ENCODE measurements at places on chromosomes 2 and 18.

DNA sequence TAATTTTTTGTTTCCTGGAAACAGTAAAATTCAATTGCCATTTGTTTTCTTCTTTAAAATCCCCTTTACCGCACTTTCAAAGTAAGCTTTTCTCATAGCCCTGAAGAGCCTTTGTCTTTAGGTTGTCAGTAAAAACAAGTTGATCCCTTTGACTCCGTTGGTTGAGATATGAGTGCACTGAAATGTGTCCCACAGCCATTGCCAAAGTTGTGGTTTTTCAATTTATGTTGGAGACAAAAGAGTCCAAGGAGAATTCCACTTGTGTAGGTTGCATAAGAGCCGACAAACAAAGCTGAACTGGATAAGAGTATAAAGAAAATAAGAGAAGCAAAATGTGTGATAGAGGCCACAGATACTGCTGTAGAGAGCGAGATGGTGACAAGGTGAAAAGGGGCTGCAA, 26.1 kb upstream of the HNMT start:
- DNase-seq = no peak

DNA sequence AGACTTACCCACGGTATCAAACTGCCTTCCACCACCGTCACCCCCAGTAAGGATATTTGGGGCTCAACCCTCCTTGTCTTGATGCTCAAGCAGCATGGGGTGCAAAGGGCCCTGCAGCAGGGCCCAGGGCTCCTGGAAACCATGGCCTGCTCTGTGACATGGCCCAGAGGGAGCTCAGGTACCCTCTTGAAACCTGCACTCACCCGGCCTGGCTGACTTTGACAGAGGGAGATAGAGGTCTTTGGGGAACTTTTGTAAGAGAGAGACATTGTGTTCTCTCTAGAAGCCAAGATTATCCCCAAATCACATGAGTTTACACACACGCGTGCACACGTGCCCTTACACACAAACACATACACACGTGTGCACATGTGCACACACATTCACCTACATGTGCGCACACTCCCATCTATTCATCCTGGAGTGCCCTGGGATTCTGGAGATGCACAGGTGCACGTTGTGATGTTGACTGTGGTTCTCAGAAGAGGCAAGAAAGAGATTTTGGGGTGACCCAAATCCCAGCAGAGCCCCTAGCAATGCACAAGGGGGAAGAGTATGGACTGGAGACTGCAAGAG, 19.6 kb upstream of the KCNK3 start:
- DNase-seq = no peak

DNA sequence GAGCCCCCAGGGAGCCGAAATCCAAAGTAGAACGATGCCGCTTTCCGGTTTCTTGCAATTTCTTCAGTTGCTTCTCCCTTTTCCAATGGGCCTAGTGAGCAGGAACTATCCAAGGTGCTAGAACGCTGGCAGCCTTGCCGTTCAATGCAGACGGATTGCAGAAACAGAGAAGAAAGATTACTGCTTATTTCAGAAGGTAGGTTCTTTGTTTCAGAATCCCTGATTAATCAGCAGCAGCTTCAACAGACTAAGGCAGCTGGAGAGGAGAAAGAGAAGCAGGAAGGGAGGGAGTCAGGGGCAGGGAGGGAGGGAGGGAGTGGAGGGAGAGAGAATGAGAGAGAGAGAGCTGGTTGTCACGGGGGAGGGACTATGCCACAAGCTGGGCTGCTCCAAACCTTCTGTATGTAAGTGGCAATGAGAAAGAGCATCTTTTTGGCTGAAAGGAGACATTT, 576 bp downstream of the NYAP2 start:
- peak; percentile 78 for DNase-seq

DNA sequence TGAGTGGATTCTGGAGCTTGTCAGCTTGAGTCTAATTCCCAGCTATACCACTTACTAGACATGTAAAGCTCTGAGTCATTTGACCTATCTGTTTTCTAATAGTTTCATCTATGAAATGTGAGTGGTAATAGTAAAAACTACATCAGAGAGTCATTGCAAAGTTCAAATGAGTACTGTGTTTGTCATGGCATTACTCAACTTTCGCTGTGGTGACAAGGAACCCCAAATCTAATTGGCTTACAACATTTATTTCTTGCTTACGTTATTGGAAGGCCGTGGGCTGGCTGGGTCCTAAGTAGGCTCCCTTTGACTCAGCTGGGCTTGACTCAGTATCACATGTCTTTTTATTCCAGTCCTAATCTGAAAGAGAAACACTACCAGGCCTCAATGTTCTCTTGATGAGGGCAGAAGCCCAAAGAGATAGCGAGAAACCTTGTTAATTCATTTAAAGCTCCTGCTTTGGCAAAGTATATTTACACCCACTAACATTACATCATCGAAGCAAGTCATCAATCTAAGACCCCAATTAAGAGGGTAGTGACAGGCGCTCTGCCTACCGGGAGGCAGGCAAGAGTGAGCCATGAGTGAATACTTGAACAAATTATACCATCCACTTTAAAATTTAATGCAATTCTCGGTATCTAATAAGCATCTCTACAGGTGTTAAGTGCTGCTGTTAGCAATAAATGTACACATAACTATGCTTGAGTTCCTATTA, 431.8 kb upstream of the SPHKAP start:
- DNase-seq = no peak

- no peak for DNase-seq
These were observed 75.3 kb upstream of the RIOK3 start for GRCh38 chr18:23377669-23378301.

- no peak for DNase-seq
These were observed 633.0 kb upstream of the TMEFF2 start for GRCh38 chr2:192827735-192828134.

GRCh38 chr18:77127769-77128671, 4.6 kb downstream of the MBP start:
- DNase-seq = no peak

GRCh38 chr18:36850527-36851201, 21.7 kb downstream of the KIAA1328 start:
- no peak for DNase-seq

GRCh38 chr2:241547781-241548450, 10.6 kb upstream of the BOK start:
- DNase-seq = no peak

GRCh38 chr18:48660346-48661228, 121.8 kb downstream of the CTIF start:
- peak; percentile 34 for DNase-seq

GRCh38 chr18:45324495-45325113, 290.7 kb upstream of the SLC14A2 start:
- DNase-seq = peak; percentile 12

- peak; percentile 76 for DNase-seq
These were observed 66.7 kb downstream of the ZC3H6 start for GRCh38 chr2:112342067-112342550.

GRCh38 chr2:73925853-73926492, 707 bp upstream of the DGUOK start:
- peak; percentile 24 for DNase-seq

- no peak for DNase-seq
These were observed 25.2 kb downstream of the TMEM163 start for GRCh38 chr2:134693359-134694330.

- DNase-seq = no peak
These were observed 185.2 kb downstream of the SMAD2 start for GRCh38 chr18:47745227-47745626.

DNA sequence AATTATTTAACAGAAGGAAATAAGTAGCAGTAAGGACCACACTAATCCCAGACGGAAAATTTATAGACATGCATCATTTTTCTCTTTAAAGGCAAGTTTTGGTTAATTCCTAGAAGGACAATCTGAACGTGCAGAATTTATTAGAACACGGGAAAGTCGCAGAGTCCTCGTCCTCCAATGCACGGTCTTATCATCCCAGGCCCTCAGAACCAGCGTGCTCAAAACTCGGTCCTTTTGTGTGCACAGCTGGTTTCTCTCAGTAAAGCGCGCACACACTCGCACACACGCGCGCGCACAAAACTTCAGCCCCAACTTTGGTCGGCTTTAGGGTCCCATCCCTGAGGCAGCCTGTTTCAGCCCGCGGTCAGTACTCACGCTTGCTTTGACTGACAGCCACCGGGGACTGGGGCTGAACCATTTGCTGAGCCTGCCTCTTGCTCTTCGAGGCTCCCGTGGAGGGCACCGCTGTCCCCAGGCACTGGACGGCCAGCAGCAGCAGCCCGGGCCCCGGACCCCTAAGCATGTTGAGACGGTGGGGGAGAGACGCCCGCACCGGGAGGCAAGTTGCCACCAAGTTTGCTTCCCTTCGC, 493 bp downstream of the FN1 start:
- DNase-seq = no peak

GRCh38 chr2:195687320-195688086, 30.5 kb downstream of the SLC39A10 start:
- no peak for DNase-seq

DNA sequence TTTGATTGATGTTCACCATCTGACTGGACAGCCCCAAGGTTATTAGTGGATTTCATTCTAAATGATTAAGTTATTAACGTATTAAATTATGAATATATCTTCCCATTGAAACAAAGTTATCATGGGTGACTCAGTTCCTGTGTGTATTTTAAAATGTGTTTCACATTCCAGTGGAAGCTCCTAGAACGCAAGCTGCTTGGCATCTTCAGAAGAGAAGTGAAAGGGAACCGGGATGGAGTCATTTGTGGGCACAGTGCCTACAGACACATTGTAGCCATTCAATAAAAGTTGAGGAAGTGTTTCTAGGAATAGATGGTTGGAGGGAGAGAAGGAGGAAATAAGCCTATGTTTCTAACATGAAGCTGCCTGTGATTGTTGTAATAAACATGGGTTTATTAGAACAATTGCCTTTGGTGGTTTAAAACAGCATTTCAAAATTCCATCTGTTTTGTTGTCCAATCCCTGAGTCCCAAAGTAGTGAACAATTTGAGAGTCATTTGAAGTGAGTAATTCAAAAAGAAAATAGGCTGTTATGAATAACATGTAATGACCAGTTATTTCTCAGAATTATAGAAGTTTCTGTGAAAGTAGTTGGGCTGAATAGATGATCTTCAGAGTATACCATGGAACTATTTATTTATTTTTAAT, 143.5 kb downstream of the PKP4 start:
- DNase-seq = no peak

GRCh38 chr2:120434492-120435308, 88.8 kb downstream of the INHBB start:
- DNase-seq = no peak

GRCh38 chr2:183993052-183993451, 605.3 kb upstream of the ZNF804A start:
- no peak for DNase-seq

DNA sequence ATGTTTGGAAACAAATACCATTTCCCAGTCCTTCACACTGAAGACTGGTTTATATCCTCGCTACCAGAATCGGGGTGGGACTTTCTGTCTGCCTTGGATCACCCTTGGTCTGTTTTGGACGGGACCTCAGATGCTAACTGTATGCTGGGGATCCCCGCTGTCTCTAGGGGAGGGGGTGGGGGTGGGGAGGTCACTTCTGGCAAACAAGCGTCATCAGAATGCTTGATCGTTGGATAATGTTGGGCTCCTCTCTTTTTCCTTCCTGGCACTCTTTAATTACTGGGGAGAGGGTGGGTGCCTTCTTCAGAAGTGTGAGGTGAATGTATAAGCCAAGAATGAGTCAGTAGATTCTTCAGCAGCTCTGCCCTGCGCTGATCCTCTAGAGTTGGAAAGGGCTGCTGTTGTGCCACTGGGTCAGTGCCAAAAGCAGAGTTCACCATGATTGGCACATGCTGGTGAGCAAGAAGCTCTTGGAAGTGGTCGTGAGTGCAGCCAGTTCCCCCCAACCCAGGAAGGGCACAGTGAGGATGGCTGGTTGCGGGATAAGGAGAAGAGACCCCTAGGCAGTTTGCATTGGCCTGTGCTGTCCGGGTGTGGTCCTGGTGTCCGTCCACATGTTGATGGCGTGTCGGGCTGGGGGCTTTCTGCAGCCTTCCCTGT, 32.2 kb downstream of the DGKD start:
- DNase-seq = no peak

- DNase-seq = peak; percentile 76
These were observed 3.1 kb downstream of the BCL11A start for GRCh38 chr2:60550178-60550983.

GRCh38 chr2:178157574-178157973, 36.7 kb upstream of the OSBPL6 start:
- no peak for DNase-seq

DNA sequence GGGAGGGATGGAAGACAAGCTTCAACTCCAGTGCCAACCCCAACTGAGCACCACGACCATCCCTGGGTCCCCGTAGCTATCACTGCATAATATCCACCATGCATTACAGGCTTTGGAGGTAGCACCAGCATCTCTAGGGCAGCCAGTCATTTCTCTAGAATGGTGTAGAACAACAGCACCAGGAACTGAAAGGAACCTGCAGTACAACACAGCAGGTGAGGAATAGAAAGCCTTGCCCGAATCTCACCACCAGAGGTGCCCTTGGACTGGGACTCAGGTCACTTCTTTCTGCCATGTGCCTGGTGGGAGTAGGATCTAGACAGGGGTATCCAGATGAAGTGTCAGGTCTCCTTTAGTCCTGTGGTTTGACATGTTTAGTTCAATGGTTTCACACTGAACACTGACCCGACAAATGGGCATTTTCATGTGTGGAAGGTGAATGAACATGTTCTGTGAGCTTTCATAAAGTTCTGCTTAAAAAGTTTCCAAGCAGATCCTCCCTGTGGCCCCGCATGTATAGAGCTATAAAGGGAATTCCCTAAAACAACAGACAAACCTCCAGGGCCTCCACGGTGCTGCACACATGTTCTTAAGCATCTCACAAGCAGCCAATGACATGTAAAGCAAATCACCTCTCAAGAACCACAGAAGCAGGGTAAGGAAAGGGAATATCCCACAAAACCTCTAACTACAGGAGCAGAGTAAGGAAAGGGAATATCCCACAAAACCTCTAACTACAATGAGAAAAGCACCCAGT, 208.3 kb downstream of the AFF3 start:
- DNase-seq = no peak

DNA sequence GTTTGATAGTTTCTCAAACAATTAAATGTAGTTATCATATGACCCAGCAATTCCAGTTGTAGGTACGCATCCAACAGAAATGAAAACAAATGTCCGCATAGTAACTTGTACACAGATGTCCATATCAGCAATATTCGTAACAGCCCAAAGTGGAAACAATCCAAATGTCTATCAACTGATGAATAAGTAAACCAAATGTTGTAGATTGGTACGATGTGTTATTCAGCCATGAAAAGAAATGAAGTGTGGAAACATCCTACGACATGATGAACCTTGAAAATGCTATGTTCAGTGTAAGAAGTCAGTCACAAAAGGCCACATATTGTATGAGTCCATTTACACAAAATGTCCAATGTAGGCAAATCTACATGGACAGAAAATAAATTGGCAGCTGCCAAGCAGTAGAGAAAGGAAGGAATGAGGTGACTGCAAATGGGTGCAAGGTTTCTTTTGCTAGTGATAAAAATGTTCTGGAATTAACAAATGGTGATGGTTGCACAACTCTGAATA, 26.9 kb downstream of the GAREM1 start:
- DNase-seq = no peak
